ENCODE measurements at places on chromosomes 6 and 20.

- DNase-seq = no peak
Measured at GRCh38 chr6:55678330-55679224, 99.6 kb upstream of the HMGCLL1 start.

GRCh38 chr6:3412779-3413500, 43.9 kb downstream of the SLC22A23 start:
- no peak for DNase-seq

- DNase-seq = no peak
Measured at GRCh38 chr6:33213166-33213988, 5.1 kb downstream of the RING1 start.

DNA sequence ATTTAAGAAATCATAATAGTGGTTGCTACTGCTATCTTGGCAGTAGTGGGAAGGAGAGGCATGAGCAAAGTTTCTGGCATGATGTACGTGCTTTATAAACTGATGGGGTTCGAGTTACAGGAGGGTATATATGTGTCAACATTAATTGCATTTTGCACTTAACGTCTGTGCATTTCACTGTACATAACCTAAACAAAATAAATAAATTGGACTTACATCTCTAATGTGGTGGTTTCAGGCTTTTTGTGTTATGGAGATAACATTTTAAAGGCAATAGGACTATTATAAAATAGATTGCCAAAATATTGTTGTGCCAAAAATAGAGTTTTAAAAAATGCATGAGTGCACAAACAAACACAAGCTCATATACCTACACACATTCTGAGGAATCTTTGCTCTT, 1001.1 kb upstream of the GJE1 start:
- no peak for DNase-seq

- DNase-seq = peak; percentile 98
Measured at GRCh38 chr20:54132612-54133433, 41.0 kb downstream of the CYP24A1 start.

DNA sequence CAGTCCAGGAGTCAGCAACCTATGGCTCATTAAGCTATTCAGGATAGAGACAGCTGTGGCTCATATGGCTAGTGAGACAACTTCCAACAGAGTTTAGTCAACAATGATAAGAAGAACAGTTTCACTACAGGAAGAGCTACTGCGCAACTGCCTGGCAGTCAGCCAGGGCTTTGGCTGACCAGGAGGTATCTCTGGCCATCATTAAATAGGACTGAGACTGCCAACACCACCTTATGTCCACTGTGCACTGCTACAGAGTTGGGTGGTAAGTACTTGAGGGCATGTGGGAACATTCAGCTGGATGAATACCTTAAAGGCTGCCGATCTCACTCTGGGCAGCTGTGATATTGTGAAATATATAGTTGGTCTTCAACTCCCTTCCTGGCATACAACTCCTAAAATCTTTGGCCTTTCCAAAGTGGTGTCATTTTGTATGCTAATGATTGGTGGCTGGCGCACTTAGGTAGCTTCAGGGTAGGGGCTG, 52.2 kb upstream of the FAM83C start:
- peak; percentile 47 for DNase-seq

DNA sequence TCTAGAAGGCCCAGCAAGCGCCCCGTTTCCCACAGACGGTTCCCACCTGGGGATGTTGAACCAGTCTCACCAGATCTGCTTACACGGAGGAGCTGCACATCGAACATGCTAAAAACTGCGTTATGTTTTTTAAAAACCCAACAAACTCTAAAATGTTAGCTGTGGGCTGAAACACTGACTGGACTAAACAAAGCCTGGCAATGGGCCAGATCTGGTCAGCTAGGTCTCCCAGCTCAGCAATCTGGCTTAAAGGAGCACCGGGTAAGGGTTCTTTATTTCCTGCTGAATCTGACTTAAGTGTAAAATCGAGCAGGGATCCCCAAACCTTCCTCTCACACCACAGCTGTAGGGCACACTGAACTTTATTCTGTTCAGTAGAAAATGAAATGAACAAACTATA, 156.9 kb downstream of the FOXC1 start:
- DNase-seq = no peak

DNA sequence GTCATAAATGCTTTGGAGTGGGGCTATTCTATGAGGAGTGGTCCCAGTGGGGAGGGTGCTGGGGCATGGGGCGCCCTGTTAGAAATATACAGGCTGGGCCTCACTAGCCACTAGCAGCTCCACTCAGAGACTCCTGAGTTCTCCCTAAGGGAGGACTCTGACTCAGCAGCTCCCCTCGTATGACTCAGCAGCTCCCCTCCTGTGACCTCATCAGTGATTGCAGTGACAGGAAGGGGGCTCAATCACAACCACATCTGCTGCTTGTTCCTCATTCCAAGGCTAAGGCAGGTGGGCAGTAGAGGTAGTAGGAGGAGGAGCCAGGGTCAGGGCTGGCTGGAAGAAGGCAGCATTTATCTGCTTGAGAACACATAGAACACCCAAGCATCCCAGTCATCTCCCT, 73.7 kb downstream of the PRND start:
- peak; percentile 53 for DNase-seq
